ENCODE measurements at places on chromosomes 7 and 10.

GRCh38 chr10:121722665-121723064, 124.4 kb upstream of the FGFR2 start:
- no peak for DNase-seq

- DNase-seq = no peak
Measured at GRCh38 chr10:132142396-132143161, 44.2 kb upstream of the DPYSL4 start.

- DNase-seq = peak; percentile 61
Measured at GRCh38 chr10:73920089-73920488, 9.2 kb downstream of the PLAU start.

- no peak for DNase-seq
Measured at GRCh38 chr7:128881458-128882125, 18.9 kb downstream of the ATP6V1F start.
